ENCODE measurements at places on chromosomes 5 and 9.

GRCh38 chr9:128169492-128169891 lies 9.4 kb downstream of the BBLN start:
- no peak for DNase-seq

GRCh38 chr9:16291921-16292320 lies 578.5 kb downstream of the BNC2 start:
- no peak for DNase-seq

DNA sequence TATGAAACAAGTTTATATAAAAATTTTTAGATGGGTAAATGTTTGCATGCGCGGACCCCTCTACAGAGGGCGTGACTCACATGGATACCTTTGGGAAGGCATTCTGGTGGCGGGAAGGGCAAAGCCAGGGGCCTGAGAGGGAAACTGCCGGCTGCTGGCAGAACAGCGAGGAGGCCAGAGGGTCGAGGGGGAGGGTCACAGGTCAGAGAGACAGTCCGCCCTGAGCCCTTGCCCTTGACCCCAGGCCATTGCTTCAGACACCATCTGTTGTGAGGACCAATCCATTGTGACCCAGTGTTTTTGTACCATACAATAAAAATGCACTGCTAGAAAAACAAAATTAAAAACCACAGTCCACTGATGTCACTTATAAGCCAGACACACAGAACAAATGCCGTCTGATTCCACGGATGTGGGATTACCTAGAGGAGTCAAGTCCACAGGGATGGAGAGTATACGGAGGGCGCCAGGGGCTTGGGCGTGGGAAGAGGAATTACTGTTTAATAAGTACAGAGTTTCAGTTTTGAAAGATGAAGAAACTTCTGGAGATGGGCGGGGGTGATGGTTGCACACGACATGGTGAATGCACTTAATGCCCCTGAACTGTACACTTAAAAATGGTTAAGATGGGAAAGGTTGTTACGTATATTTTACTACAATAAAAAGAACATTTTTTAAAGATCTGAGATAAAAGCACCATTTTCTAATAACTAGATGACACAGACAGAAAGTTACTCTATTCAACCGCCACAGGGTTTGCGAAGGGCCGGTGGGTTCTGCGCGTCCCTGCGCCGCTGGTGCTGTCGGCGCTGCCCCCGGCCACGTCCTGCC lies 12.0 kb downstream of the BTNL9 start:
- no peak for DNase-seq

DNA sequence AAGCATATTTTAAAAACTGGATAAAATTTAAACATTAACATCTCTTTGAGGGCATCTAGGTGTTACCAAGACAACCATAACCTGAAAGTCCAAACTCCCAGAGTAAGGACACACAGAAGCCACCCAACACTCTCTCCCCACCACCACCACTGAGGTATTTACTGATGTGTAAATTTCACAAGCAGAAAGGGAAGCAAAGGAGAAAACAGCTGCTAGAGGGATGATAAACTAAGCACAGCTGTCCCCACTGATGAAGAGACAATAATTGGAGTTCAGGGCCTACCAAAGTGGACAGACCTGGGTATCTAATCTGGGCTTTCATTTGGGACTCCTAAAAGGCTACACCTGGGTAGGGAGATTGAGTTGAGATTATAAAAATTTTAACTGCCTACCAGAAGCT lies 63.6 kb downstream of the FRMD3 start:
- no peak for DNase-seq

- no peak for DNase-seq
Measured at GRCh38 chr5:59079622-59080620, 497.0 kb downstream of the RAB3C start.

DNA sequence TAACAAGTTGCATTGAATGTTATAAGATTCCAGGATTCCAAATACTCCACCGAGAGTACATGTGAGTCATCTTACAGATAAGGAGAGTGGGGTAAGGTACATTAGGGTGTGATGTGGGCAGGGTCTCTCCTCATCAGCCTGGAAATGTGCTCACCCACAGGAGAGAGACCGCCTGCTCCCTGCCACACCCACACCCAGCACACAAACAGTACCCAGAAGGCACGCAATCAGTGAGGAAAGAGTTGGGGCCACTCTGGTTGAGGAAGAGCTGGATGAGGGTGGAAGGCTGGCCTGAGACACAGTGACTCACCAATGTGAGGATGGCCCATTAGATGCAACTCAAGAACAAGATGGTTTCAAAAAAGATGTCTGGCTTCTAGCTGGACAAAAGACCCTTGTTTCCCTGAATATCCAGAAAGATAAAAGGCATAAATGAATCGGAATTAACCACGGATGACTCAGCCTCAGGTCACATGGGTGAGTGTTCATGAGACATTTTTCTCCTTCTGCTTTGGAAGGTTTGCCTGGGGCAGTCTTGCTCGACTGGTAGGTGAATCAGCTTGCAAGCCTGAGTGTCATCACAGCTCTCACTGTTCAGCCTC lies 51.1 kb upstream of the LHFPL2 start:
- DNase-seq: no peak

DNA sequence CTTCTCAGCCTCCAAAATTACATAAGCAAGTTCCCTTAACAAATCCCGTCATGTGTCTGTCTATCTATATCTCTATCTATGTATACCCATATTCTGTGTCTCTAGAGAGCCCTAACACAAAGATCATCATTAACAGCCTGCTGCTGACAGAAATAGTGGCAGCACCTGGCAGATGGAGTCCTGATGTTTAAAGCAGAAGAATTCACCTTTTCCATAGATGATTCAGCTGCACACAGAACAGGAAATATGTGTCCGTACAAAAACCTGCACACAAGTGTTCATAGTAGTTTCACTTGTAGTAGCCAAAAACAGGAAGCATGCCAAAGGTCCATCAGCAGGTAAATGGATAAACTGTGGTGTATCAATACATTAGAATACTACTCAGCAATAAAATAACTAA lies 45.0 kb upstream of the ACO1 start:
- DNase-seq: no peak

DNA sequence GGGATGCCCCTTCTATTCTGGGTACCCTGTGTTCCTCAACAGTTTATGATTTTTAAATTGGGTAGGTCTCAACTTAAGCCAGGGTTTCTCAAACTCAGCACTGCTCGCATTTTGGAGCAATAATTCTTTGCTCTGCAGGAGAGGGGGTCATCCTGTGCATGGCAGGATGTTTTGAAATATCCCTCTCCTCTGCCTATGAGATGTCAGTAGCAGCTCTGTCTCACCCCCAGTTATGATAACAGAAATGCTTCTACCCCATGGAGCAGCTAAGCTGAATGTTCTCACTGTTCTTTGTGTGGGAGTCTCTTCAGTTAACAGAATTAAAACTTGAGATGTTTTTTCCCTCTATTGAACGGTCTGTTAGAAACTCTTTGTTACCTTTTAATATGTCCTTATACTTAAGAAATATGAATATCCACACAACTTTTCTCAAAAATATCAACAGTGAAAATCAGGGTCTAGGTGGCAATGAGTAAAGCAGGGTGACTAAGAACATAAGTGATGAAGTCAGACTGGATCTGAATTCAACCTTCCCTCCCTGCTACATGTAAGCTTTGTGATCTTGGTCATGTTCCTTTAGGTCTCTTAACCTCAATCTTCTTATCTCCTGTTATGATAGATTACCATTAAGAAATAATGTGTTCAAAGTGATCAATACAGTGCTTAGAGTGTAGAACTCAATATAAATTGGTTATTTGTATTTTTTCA lies 89.0 kb downstream of the CAMK4 start:
- no peak for DNase-seq

- DNase-seq: no peak
Measured at GRCh38 chr5:35781181-35781790, 75.4 kb upstream of the IL7R start.

DNA sequence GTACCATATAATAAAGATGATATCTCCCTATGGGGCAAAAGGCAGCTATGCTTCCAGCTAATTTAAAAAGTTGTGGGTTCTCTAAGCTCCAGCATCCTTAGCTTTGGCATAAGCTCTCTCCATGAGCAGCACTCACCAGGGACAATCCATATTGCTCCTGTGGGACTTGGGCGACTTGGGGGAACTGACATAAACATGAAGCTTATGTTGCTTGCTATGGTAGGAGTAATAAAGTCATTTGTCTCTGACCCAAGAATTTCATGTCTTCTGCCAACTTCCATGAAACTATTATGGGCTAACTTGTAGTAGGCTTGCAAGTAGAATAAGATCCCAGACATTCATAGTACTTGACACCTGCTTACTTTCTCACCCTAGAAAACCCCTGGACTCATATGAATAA lies 36.2 kb upstream of the TLE4 start:
- DNase-seq: no peak

- DNase-seq: no peak
Measured at GRCh38 chr9:135305546-135306180, 173.9 kb upstream of the PPP1R26 start.

- no peak for DNase-seq
Measured at GRCh38 chr9:85522459-85523092, 219.2 kb downstream of the AGTPBP1 start.

DNA sequence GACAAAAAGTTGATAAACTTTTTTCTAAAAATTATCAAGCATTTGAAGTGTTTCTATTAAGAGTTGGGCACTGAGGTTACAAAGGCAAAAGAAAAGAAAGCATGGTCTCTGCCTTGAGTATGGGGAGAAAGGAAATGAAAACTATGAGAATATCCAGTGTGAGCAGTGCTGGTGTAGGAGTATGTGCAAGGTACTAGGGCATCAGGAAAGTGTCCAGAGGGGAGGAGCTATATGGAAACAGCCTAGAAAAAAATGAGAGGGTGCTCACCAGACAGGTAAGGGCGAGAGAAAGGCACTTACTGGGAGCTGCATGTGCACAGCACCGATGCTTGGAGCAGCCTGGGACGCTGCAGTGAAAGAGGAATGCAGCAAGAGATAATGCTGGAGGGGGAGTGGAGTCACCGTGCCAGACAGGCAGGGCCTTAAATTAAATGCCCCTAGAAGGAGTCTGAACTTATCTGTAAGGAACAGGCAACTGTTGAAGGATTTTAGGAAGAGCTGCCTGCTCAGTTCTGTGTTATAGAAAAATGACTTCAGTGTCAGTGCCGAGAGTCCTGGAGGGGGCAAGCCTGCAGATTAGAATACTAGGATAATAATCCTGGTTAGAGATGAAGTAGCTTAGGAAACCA lies 14.0 kb downstream of the MCC start:
- DNase-seq: no peak

DNA sequence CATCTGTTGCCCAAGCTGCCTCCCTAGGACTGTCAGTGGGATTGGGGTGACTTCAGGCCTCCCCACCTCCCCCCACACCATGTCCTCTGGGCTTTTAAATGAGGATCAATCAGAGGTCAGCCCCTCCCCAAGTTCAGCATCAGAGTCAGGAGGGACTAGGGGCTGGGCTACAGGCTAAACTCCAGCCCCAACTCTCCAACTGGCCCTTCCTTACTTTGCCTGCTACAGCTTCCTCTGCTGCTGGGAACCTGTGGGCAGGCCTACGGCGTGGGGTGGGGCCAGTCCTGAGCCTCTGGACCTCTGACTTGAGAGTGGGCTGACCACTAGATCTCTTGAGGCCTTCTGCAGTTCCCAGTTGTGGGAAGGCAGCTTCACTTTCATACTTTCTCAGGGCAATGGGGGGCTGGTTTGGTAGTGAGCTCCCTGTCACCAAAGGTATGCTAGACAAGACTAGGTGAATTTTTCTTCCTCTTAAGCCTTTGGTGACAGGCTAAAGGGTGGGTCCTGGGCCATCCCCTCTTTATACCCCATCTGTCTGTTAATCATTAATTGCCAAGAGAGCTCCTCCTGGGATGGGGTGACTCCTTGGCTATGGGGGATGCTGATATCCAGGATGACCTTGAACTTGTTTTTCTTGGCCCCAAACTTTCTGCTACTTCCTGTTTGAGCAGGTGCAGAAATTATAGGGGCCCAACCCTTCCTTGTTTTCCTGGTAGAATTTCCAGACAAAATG lies 10.8 kb upstream of the DAB2IP start:
- no peak for DNase-seq

- no peak for DNase-seq
Measured at GRCh38 chr5:78065663-78066062, 228.8 kb downstream of the AP3B1 start.

GRCh38 chr5:144088206-144089064 lies 82.0 kb downstream of the YIPF5 start:
- DNase-seq: no peak

DNA sequence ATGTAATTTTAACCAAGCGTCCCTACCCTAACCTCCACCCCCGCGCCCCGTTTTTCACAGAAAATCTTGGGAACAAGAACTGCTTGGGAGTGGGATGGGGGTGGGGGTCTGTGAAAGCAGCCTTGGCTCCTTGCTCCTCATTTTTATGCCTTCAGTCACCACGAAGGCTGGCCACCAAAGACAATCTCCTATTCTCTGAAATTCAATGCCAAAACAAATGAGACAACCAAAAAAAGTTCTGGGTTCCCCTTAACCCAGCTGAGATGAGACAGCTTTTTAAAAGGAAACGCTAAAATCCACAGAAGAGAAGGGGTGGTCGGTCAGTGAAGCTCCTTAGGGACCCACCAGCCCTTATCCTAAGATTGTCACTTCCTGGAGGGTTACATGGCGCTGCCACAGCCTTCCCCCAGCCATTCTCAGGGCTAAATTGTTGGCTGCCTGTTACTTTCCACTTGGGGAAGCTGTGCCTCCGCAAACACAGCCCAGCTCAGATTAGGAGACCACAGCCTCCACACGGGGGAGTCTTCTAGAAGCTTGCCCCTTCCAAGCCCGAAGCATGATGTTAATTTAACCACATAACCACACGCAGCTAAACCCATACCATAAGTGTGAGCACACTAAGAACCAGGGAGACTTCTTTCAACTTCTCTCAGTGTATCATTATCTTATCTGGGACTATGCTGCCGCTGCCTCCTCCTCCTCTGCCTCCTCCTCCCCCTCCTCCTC lies 136.3 kb downstream of the FOXD1 start:
- no peak for DNase-seq

DNA sequence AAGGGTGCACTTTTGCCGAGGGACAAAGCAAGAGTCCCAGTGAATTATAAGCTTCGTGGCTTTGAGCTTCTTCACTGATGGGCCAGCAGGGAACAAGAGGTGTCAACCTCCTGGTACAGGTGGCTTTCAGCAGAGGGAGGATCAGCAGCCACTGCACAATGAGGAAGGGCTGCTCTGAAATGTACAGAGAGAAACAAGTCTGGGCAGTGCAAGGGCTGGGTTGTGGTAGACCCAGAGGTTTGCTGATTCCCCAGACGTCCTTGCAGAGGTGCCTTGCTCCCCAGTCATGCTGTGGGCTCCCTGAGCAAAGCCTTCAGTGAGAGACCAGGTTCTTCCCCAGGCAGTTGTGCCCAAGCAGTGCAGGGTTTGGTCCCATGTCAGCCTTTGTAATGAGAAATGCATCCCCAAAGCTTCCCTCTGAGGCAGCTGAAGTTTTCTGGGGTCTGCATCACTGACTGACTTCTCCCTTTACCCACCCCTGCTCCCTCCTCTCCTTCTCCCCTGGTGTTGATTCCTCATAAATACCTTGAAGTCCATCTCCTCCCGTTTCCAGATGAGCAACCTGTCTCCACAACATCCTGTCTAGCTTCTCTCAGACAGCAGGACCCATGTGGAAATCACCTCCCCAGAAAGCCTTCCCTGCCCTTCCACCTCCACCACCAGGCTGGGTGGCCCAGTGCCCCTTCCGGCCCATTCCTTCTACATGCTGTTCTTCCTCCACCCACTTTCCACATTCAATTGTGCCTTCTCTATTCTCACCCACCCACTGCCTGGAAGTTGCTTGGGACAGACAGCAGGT lies 599.6 kb upstream of the ADAMTS16 start:
- DNase-seq: no peak

GRCh38 chr5:112239996-112240395 lies 179.1 kb downstream of the EPB41L4A start:
- DNase-seq: no peak

All from stimulated activated CD4-positive, alpha-beta T cell treated with anti-CD3 and anti-CD28 coated beads, Interleukin-1b, Interleukin-23, amount 100 ng/mL, for 1 hour (primary cell).